Fibroblast of lung (primary cell): ENCODE measurements at places on chromosomes 6 and 20. TPM values are rescaled to one million over a fixed set of nuclear protein-coding genes. Genes with fewer than 3 reads are reported as not detected.
A peak's percentile ranks its signal among the peaks of the same experiment; 100 is the strongest.

GRCh38 chr20:12535770-12536169, 473.0 kb upstream of the SPTLC3 start:
- H3K27me3 ChIP-seq = no peaks in the 10 kb centered on the region
- H3K4me1 ChIP-seq = no peaks in the 10 kb centered on the region
- H3K27ac ChIP-seq = no peak overlapping the region

DNA sequence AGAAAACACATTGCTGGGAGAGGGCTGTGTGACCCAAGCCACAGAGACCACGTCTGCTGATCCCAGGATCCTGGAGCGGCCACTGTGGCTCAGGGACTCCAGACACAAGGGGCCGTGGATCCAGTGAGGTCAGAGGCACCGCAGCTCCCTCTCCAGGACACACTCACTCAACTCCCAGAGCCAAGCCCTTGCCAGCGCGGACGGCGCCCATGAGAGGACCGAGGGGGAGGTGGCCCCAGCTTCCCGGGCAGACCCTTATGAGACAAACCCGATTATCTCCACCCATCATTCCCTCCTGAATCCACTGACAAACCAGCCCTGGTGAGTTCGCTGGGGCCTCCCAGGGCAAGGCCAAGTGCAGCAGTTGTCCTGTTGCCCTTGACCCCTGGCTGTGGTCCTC, 201.2 kb downstream of the TAF4 start:
- H3K4me3 ChIP-seq = no peak overlapping the region
- H3K27me3 ChIP-seq = no peaks in the 10 kb centered on the region
- no peak overlapping the region for H3K27ac ChIP-seq
- no peaks in the 10 kb centered on the region for H3K4me1 ChIP-seq
- H3K36me3 ChIP-seq = no peaks in the 10 kb centered on the region

Gene MOXD1
- 65.1 and 100 TPM in 2 replicates for polyA plus RNA-seq

- no peaks in the 10 kb centered on the region for H3K27me3 ChIP-seq
- H3K4me1 ChIP-seq = no peaks in the 10 kb centered on the region
- no peaks in the 10 kb centered on the region for H3K36me3 ChIP-seq
- DNase-seq = no peak
These were observed 691.5 kb upstream of the MAP3K7 start for GRCh38 chr6:91278416-91278815.

DNA sequence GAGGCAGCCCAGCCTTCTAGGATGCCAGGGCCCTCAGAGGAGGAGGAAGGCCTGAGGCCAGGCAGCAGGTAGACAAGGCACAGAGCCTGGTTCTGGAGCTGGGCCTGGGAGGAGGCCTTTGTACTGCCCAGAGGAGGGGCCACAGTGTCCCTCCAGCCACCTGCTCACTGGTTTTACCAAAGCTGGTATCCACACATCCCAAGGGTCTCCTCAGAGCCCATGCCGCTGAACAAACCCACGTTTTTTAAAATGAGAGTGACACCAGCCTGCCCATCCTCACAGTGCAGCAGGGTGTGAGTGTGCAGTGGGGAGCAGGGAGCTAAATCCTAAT, 162.7 kb downstream of the LY86 start:
- H3K4me1 ChIP-seq = peaks cover 25% of the 10 kb centered on the region
- H3K27me3 ChIP-seq = no peaks in the 10 kb centered on the region
- H3K4me3 ChIP-seq = no peak overlapping the region
- no peaks in the 10 kb centered on the region for H3K36me3 ChIP-seq
- DNase-seq = no peak

DNA sequence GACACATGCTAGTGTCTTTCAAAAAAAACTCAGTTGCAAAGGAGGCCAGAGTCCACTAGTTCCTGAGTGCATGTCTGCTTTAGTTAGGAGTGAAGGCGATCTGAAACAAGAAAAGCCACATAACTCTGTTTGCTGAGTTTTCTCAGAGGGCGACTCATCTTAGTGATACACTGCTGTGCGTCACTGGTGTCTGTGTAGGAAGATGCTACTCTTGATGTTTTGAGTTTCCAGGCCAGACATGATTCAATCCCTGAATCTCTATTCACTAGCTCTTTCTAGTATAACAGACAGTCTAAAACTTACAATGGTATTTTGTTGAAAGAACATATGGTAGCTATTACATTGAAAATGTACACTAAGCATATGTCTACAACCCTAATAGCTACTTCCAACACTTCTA, 60.9 kb downstream of the GFRAL start:
- H3K36me3 ChIP-seq = no peaks in the 10 kb centered on the region
- DNase-seq = no peak
- no peaks in the 10 kb centered on the region for H3K27me3 ChIP-seq
- H3K27ac ChIP-seq = no peak overlapping the region

Gene BLCAP
- polyA plus RNA-seq = 76.7 and 83.1 TPM in 2 replicates

Gene DYNLRB1
- 352 and 524 TPM in 2 replicates for polyA plus RNA-seq

GRCh38 chr6:129603741-129604140, 106.2 kb downstream of the ARHGAP18 start:
- DNase-seq = no peak
- no peaks in the 10 kb centered on the region for H3K27me3 ChIP-seq
- no peak overlapping the region for H3K27ac ChIP-seq

DNA sequence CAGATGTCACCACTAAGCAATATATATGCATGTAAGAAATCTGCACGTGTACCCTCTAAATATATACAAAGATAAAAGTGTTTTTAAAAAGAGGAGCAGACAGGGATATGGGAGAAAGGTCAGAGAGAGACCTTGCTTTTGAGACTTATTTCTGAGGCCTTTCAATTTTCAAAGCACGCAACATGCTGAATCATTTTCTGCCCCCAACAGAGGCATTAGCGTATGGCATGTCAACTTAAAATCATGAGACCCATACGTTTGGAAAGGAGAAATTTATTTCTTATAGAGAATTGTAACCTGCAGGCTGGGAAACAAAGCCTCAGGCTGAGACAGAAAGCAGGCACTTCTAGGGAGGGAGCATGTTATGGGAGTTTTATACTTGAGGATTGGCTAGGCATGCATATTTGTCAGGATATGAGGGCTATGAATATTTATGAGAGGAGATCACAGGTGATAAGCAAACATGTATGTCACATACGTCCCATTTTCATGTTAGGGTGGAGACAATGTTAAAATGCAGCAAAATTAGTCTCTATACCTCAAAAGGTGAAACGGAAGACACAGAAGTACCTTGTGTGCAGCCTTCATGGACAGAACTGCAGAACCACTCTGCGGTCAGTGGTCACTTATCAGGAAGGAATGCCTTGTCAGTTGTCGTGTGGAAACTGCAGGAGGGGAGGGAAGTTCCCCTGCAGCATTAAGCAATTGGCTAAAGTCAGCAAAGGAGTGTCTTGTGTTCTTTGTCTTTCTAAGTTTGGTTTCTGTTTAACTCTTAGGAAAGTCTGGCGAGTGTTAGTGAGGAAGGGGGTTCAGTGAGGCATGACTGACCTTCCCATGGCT, 6.3 kb upstream of the GABRR2 start:
- no peaks in the 10 kb centered on the region for H3K36me3 ChIP-seq
- H3K27ac ChIP-seq = no peak overlapping the region
- DNase-seq = no peak
- no peaks in the 10 kb centered on the region for H3K4me1 ChIP-seq
- H3K27me3 ChIP-seq = no peaks in the 10 kb centered on the region

DNA sequence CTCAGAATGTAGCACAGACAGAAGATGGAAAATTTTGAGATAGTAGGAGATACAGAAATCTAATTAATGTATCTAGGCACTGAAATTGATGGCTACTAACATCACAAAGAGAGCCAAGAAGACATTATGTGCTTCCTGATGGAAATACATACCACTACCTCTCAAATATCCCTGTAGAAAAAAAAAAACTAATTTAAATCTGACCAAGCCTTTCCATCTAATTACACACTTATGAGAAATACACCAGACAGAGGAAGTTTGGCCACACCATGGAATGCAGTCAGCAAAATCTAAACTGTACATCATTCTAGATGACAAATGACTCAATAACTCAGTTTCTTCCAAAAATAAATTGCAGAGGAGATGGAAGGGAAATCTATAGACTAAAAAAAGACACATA, 18.9 kb downstream of the VPS52 start:
- peaks cover 16% of the 10 kb centered on the region for H3K4me1 ChIP-seq
- H3K27me3 ChIP-seq = no peaks in the 10 kb centered on the region
- H3K27ac ChIP-seq = no peak overlapping the region

DNA sequence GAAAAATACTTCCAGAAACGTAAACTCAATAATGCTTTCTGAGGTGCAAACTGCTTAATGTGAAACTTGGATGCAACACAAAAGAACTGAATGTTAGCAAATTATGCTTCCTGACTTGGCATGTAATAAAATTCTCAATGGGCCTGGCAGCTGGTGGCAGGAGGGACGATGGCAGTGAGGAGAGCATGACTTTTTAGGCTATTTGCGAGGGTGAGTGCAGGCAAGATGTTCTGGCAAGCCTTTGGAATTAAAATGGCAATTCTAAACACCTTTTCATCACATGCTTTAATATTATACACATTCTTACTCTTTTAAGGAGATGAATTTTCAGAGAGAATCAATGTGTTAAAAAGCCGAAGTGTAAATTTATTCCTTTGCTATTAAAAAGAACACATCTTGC, 224.8 kb upstream of the CDH4 start:
- no peaks in the 10 kb centered on the region for H3K27me3 ChIP-seq
- H3K4me3 ChIP-seq = no peak overlapping the region
- no peak overlapping the region for H3K27ac ChIP-seq
- no peaks in the 10 kb centered on the region for H3K36me3 ChIP-seq
- DNase-seq = no peak

Gene ZNF165
- 0.14 and 0.23 TPM in 2 replicates for polyA plus RNA-seq

Gene HRH3
- polyA plus RNA-seq = not detected in 2 replicates

GRCh38 chr6:74588094-74588832, 617.6 kb downstream of the COL12A1 start:
- DNase-seq = no peak
- no peak overlapping the region for H3K4me3 ChIP-seq
- no peak overlapping the region for H3K27ac ChIP-seq
- no peaks in the 10 kb centered on the region for H3K36me3 ChIP-seq
- H3K27me3 ChIP-seq = no peaks in the 10 kb centered on the region

- H3K27me3 ChIP-seq = no peaks in the 10 kb centered on the region
- no peak overlapping the region for H3K4me3 ChIP-seq
These were observed 8.9 kb downstream of the FAM217B start for GRCh38 chr20:59948828-59949720.

GRCh38 chr6:131167773-131168172, 32.5 kb downstream of the AKAP7 start:
- H3K27ac ChIP-seq = no peak overlapping the region
- H3K27me3 ChIP-seq = no peaks in the 10 kb centered on the region
- H3K36me3 ChIP-seq = no peaks in the 10 kb centered on the region

Gene TCP11
- polyA plus RNA-seq = 0.16 and 0.24 TPM in 2 replicates

GRCh38 chr20:39825524-39825923, 863.4 kb downstream of the DHX35 start:
- no peaks in the 10 kb centered on the region for H3K36me3 ChIP-seq
- peaks cover 12% of the 10 kb centered on the region for H3K27me3 ChIP-seq
- DNase-seq = no peak

Gene FGD2
- not detected in 2 replicates for polyA plus RNA-seq

Gene THEMIS
- not detected in 2 replicates for polyA plus RNA-seq

DNA sequence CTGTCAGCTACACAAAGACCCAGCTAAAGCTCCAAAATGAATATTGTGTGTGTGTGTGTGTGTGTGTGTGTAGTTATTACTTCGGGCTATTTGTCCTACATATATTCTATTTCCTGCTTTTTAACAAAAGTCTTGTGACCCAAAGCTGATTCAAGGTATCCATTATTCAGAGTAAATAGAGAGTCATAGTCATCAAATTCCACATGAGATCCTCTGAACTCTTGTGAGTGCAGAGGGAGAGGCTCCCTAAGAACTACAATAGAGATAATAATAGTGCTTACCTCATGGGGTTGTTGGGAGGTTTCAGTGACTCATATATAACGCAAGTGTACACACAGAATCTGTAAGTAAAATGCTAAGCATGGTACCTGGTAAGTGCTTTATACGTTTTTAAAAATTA, 95.6 kb upstream of the SHLD1 start:
- no peaks in the 10 kb centered on the region for H3K27me3 ChIP-seq
- H3K36me3 ChIP-seq = no peaks in the 10 kb centered on the region
- peaks cover 3% of the 10 kb centered on the region for H3K4me1 ChIP-seq
- H3K4me3 ChIP-seq = no peak overlapping the region
- no peak overlapping the region for H3K27ac ChIP-seq
- DNase-seq = peak; percentile 89

DNA sequence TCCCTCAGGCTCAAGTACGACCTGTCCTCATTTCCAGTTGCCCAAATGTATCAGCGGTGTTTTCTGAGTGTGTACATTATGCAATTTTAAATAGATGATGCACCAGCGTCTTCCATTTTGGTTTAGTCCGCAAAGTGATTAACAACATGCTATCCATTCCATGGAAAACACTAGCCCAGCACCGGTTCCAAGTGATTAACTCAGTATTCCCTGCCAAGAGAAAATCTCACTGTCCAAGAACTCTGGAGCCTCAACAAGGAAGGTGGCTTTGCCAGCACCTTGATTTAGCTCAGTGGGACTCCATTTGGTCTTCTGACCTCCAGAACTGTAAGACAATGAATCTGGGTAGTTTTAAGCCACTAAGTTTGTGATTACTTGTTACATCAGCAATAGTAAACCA, 107.2 kb downstream of the FOXC1 start:
- H3K27me3 ChIP-seq = no peaks in the 10 kb centered on the region
- H3K27ac ChIP-seq = no peak overlapping the region
- H3K4me1 ChIP-seq = no peaks in the 10 kb centered on the region
- H3K4me3 ChIP-seq = no peak overlapping the region
- DNase-seq = no peak

Gene TRIM15
- polyA plus RNA-seq = not detected in 2 replicates

Gene TRIM40
- not detected in 2 replicates for polyA plus RNA-seq

- H3K4me3 ChIP-seq = no peak overlapping the region
- H3K4me1 ChIP-seq = no peaks in the 10 kb centered on the region
- no peaks in the 10 kb centered on the region for H3K36me3 ChIP-seq
- no peaks in the 10 kb centered on the region for H3K27me3 ChIP-seq
- H3K27ac ChIP-seq = no peak overlapping the region
These were observed 93.5 kb upstream of the SASH1 start for GRCh38 chr6:148249160-148249559.

- peaks cover 25% of the 10 kb centered on the region for H3K4me1 ChIP-seq
- no peak for DNase-seq
- H3K36me3 ChIP-seq = no peaks in the 10 kb centered on the region
These were observed 2.8 kb downstream of the CCN5 start for GRCh38 chr20:44717986-44718385.

- no peaks in the 10 kb centered on the region for H3K27me3 ChIP-seq
- DNase-seq = no peak
- H3K4me3 ChIP-seq = no peak overlapping the region
- H3K27ac ChIP-seq = no peak overlapping the region
- H3K36me3 ChIP-seq = no peaks in the 10 kb centered on the region
These were observed 59.1 kb downstream of the DACT2 start for GRCh38 chr6:168260420-168260987.

GRCh38 chr6:134525190-134525868, 207.4 kb upstream of the SGK1 start:
- H3K27me3 ChIP-seq = no peaks in the 10 kb centered on the region
- H3K36me3 ChIP-seq = no peaks in the 10 kb centered on the region
- H3K27ac ChIP-seq = no peak overlapping the region
- H3K4me1 ChIP-seq = no peaks in the 10 kb centered on the region
- DNase-seq = no peak

GRCh38 chr6:14177413-14178082, 60.0 kb downstream of the CD83 start:
- no peak overlapping the region for H3K4me3 ChIP-seq
- no peak for DNase-seq
- no peaks in the 10 kb centered on the region for H3K4me1 ChIP-seq
- H3K27me3 ChIP-seq = peaks cover 7% of the 10 kb centered on the region
- no peaks in the 10 kb centered on the region for H3K36me3 ChIP-seq

- DNase-seq = no peak
- no peak overlapping the region for H3K27ac ChIP-seq
- H3K4me1 ChIP-seq = no peaks in the 10 kb centered on the region
- no peaks in the 10 kb centered on the region for H3K27me3 ChIP-seq
These were observed 245.0 kb downstream of the GMPR start for GRCh38 chr6:16483315-16483875.
